ENCODE measurements at places on chromosomes 1 and 21.
A peak's percentile ranks its signal among the peaks of the same experiment; 100 is the strongest.

GRCh38 chr1:9731051-9731537 is 79.6 kb downstream of the PIK3CD start:
- no peak for DNase-seq

DNA sequence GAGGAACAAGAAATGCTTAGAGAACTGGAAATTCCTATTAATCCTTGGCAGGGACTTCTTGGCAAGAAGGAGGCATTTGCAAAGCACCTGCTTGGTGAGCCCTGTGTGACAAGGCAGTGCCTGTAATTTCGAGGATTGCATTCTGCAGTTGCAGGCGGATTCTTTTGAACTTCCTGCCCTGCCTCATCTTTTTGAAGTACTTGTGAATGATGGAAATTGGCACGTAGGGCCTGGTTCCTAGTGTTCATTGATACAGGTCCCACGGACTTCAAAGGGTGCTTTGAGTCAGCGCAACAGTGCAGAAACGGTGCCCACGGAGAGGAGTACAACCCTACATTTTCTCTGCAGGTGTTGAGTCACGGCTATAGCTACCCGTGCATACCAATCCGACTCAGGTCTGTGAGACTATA is 6.4 kb downstream of the HUNK start:
- DNase-seq, result no peak

- no peak for DNase-seq
These were observed 76.7 kb upstream of the VCAM1 start for GRCh38 chr1:100642826-100643225.

DNA sequence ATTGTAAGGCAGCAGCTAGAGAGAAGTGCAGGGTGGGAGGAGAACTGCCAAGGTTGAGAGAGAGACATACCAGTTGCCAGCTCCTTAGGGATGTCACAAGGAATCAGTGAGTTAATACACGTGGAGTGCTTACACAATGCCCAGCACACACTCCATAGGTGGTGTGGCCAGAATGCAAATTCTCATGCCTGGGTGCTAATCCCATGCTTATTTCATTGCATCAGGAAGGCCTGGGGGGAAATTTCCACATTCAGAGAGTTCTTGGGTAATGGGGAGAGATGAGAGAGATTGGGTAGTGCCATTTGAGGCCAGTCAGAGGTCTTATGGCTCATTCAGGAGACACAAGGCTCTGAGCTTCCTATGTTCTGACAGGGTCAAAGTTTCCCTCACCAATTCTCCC is 38.7 kb downstream of the GJA5 start:
- DNase-seq, result peak; percentile 37

- no peak for DNase-seq
These were observed 102.3 kb downstream of the GLIS1 start for GRCh38 chr1:53636621-53637171.

DNA sequence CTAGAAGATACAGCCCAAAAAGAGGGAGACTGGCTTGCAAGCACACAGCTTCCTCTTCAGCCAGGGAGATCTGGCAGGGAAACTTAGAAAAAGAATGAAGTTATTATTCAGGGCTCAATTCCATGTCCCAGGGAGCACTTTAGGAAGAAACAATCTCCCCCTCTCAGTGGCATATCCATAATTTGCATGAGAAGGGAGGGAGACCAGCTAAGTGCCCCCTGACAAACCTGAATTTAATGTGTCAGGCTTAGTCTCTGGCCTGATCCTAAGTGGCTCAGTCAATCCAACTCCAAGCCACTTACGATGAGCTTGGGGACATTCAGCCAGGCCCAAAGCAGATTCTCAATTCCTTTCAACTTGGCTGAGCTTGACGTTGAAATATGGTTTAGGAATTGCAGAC is 17.7 kb upstream of the KCND3 start:
- DNase-seq, result no peak

- no peak for DNase-seq
These were observed 63.7 kb downstream of the SYT14 start for GRCh38 chr1:210001751-210002150.

- DNase-seq, result peak; percentile 42
These were observed 66.2 kb downstream of the S1PR1 start for GRCh38 chr1:101302831-101303511.

- DNase-seq, result no peak
These were observed 6.8 kb upstream of the AKR1A1 start for GRCh38 chr1:45543581-45544417.

DNA sequence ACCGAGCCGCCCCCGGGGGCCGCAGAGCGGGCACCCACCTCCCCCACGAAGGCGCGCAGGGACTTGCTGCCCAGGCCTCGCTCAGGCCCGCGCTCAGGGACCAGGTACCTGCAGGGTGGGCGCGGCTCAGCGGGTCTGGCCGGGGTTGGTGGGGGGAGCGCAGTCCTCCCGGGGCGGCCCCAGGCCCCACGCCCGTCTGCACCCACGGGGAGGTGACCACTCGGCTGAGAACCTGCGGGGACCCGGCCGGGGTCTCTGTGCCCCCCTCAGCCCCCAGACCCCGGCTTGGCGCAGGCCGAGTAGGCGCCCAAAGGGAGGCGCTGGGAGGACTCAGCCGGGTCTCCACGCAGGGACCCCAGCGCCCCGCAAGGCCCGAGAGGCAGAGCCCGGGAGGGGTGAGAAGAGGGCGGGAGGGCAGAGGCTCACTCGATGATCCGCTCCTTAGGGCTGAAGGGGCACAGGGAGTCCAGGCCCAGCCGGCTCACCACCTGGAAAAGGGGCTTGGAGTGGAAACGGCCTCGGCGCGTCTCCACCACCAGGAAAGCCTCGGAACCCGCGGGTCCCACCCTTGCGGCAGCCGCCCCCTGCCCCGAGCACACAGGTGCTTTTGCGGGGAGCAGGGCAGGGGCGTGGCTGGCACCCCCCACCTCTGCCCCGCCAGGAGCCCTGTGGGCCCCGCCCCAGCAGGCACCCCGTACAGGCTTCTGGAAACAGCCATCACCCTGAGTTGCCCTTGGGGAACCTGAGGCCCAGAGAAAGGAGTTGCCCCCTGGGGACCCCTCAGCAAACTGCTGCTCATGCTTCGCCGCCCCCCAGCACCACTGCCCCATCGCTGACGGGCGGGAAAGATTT is 9.3 kb downstream of the FTCD start:
- DNase-seq, result no peak

DNA sequence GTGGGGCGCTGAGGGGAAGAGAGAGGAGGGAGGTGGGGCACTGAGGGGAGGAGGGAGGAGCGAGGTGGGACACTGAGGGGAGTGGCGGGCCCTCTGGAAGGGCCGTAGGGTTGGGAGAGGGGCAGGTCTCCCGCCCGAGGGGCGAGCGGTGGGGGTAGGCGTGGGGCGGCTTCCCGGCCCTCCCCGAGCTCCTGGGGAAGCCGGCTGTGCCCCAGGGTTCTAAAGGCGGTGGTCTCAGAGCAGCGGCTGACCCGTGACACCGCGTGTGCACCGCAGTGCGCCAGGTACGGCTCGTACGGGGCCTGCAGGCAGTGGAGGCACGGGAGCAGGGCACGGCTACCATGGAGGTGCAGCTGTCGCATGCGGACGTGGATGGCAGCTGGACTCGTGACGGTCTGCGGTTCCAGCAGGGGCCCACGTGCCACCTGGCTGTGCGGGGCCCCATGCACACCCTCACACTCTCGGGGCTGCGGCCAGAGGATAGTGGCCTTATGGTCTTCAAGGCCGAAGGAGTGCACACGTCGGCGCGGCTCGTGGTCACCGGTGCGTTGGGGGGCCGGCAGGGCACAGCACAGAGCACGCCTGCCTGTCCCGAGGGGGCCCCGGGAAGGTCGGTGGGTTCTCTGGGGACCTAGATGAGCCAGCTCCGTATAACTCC is 68.5 kb downstream of the OBSCN start:
- no peak for DNase-seq

- no peak for DNase-seq
These were observed 35.0 kb downstream of the ZNF496 start for GRCh38 chr1:247296599-247297180.

DNA sequence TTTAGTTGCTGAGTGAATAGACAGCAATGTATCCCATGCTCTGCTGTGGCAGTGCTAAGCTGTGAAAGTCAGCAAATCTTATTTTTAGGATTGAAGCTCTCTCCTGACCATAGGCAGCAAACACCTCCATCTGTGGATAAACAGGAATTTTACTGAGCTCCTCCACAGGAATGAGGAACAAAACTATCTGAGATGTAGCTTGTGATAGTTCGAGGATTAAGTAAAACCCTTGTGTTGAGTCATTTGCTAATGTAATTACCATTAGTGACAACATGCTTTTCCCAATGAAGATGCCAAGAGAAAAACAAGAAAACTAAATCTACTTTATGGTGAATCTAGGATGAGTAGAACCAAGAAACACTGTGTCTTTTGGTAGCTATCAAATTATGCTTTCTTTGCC is 122.7 kb downstream of the CLEC20A start:
- peak; percentile 48 for DNase-seq

DNA sequence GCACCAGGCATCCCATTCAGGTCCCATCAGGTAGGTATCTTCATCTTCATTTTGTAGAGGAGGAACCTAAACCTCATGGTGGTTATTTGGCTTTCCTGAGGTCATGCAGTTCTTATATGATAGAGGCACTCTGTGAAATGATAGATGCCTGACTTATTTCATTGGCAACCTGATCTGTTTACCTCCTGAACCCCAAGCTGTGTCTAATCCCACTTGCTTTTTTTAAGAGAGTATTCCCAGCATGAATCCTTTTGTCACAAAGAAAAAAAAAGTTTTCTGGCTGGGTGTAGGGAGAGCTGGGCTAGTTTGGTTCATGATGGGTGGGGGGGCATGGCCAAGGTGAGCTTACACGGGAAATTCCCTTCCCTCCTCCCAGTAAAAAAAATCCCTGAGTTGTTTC is 154.2 kb downstream of the TENT5C start:
- no peak for DNase-seq

DNA sequence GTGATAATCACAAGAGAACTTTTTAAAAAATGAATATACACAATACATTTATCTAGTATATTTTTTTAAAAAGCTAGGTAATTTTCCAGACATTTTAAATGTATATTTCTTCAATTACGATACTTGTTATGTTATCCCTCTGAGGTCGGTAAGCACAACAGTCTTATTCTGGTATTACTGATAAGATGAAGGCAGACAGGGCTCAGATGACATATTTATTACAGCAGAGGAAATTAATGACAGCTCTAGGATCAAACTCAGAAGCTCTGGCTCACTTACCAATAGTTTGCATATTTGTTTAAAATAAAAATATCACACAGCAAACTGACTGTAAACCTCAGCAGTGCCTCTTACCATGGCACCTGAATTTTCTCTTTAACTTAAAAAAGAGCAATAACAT is 1347.0 kb upstream of the ADGRL2 start:
- DNase-seq, result no peak

- no peak for DNase-seq
These were observed 206.2 kb downstream of the GREM2 start for GRCh38 chr1:240405751-240406150.

- peak; percentile 55 for DNase-seq
These were observed 19.4 kb upstream of the KCNAB2 start for GRCh38 chr1:6026095-6026809.

GRCh38 chr21:35128536-35128935 is 79.4 kb upstream of the RUNX1 start:
- peak; percentile 13 for DNase-seq

DNA sequence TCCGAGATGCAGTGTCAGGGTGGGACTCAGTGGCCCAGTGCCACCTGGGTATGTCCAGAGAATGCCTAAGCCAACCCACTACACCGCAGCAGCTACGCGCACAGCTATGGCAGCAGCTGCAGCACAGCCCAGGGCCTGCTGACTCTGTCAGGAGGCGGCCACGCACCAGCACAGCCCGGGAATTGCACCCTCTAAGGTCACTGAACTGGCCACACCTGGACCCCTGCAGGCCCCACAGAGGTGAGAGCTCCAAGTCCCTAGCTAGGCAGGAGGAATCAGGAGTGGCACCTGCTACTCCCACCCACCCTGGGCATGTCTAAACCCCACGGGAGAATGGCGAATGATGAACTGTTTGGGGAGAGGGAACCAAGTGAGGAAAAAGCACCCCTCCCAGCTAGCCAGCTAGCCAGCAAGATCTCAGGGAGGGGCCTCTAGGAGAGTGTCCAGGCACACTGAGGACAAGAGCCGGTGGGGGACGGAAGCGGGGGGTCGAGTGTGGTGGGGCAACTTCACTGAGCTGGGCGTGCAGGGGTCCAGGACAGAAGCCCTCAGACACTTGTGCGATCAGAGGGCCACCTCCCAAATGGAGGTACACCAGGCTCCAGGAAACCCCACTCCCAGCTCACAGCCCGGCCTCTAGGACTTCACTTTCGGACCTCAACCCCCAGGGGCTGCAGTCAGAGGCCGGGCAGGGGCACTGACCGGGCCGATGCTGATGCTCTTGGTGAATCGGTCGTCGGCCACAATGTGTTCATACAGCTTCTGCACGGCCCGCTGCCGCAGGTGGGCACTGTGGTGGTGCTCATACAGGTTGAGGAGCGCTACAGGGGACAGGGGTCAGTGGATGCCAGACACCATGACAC is 13.9 kb downstream of the LSS start:
- DNase-seq, result no peak

DNA sequence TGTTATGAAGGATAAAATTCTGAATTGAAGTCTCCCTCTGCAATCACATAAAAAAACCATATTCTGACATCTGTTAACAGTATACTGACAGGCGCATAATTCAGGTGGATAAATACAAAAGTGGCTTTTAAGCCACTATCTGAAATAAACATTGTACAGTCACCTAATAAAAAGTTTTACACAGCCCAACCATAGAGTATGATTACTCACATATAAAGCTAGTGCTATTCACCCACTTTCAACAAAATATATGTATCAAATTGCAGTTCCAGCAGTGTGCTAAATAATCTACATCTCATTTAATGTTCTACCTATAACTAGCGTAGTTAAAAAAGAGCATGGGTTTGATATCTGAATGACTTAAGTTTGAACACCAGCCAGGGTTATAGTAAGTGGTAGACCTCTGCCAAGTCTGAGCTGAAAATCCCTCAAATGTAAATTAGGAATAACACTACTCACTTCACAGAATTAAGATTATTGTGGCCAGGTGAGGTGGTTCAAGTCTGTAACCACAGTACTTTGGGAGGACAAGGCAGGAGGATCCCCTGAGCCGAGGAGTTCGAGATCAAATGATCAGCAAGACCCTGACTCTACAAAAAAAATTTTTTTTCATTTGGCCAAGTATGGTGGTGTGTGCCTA is 3.9 kb downstream of the EGLN1 start:
- no peak for DNase-seq

DNA sequence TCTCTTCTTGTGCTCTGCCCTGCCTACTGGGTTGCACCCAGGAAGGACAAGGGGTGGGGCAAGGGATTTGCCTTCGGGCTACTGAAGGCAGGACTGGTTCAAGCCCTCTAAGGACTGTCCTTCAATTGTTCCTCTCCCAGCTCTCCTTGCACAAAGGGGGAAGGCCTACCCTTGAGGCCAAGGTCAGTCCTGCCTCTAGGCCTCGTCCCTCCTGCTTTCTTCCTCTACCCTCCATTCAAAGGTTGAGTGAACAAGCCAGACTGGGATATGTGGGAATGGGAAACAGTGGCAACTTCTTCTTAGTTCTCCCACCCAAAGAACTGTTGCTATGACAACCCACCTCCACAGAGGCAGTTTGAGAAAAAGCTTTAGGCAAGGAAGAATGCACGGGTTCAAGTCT is 2.7 kb downstream of the LURAP1 start:
- DNase-seq, result no peak
